ENCODE measurements at places on chromosomes 12 and 14.

DNA sequence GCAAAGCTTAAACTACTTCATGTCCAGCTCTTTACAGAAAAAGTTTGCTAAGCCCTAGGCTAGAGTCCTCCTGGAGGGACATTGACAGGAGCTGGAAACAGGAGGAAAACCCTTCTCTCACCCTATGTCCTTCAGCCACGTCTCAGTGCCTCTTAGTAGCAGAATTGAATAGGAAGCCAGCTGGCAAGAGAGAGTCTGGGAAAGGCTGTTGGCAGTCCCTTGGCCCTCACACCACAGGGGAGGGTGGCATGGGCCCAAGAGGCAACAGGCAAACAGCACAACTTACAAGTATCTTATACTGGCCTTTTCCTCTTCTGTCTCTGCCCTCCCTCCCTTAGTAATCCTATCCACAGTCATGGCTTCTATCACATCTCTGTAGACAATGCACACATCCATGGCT, 27.7 kb upstream of the DHRS2 start:
- no peak for DNase-seq

GRCh38 chr12:65926119-65926908, 102.0 kb downstream of the HMGA2 start:
- no peak for DNase-seq

GRCh38 chr12:103600967-103601728, 14.1 kb downstream of the STAB2 start:
- no peak for DNase-seq

DNA sequence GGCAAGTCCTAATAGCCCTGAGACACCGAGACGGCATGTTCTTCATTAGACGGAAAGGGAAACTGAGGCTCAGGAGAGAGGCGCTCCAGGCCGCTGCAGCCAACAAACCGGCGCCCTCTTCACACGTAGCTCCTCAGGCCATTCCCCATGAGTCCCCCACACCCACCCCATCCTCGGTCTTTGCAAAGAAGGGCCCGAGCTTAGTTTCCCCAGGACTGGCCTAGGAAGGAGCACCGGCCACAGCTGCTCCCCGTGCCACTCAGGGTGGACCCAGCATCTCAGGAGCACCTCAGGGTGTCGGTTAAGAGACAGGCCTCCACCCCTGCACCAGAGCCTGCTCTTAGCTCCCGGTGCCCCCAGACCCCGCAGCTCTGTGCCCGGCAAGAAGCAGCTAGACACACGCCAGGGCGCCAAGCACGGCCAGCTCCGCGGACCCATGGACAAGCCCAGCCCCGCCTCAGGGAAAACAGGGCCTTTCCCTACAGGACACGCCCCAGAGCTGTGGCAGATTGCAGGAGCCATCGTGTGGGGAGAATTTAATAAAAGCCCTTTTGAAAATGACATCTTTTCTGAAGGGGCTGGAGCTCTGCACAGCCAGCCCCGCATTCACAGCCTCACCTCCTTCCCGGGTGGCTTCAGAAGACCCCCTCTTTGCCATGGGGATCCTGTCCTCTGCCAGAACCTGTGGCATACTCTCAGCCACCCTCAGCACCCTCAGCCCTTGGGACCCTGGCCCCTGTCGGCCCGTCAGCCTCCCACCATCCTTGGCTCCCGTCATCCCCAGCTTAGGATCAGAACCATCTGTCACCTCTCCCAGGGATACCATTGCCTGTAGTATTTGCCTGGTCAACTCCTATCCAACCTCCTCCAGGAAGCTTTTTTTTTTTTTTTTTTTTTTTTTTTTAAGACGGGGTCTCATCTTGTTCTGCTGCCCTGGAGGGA, 59.7 kb downstream of the LGMN start:
- no peak for DNase-seq

All from endothelial cell (in vitro differentiated cells).